ENCODE measurements at places on chromosomes 2 and 18.

GRCh38 chr2:145530653-145531052 is 1010.7 kb upstream of the ZEB2 start:
- no peaks in the 10 kb centered on the region for H3K36me3 ChIP-seq
- no peak overlapping the region for H3K4me3 ChIP-seq
- no peak for DNase-seq
- no peaks in the 10 kb centered on the region for H3K27me3 ChIP-seq
- no peak overlapping the region for H3K27ac ChIP-seq

DNA sequence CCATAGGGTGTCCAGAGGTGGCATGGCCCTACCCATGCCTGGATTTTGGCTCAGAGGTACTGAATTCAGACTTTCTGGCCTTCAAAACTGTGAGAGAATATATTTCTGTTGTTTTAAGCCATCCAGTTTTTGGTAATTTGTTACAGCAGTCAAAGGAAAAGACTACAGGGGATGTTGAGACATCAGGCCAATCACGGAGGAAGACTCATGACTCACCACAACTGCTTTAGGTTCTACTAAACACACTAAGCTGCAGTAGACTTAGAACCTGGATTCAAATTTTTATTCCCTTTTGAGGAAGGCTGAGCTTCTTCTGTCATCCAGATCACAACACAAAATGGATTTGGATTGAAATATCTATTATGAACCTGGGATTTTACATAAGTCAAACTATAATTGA is 12.0 kb upstream of the C2orf66 start:
- no peak for DNase-seq
- H3K4me3 ChIP-seq: no peak overlapping the region
- H3K27ac ChIP-seq: no peak overlapping the region

GRCh38 chr2:47023332-47023731 is 107.7 kb upstream of the MCFD2 start:
- DNase-seq: no peak

- H3K4me3 ChIP-seq: no peak overlapping the region
- no peaks in the 10 kb centered on the region for H3K36me3 ChIP-seq
- peak; percentile 10 for DNase-seq
- H3K27me3 ChIP-seq: no peaks in the 10 kb centered on the region
- no peaks in the 10 kb centered on the region for H3K4me1 ChIP-seq
- H3K27ac ChIP-seq: no peak overlapping the region
Measured at GRCh38 chr18:79921984-79922965, 29.2 kb downstream of the SLC66A2 start.

DNA sequence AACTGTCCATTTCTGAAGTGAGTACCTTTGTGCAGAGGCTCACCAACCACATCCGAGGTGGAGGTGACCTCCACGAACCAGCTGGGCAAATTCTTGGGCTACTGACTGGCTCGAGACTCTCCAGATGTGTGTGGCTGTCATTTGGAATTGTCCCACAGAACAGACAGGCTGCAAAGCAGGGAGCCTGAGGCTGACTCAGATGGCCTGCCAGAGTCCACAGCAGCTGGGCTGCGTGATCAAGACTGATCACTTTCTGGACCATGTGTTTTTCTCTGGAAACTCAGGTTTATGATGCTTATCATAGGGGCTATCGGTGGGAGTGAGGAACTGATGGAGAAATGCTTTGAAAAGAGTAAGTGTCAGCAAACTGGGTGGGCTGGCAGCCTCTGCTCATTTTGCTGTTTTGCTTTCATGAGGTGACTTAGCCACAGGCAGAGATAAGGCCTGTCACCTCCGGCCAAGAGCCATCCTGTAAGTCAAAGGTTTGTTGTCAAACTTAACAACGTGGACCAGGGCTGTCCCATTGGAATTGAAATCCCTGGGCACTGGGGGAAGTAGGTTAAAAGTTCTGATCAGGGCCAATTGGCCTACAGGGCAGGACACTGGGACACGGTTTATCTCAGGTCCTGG is 120.4 kb downstream of the LIPG start:
- H3K4me1 ChIP-seq: no peaks in the 10 kb centered on the region
- no peaks in the 10 kb centered on the region for H3K27me3 ChIP-seq

DNA sequence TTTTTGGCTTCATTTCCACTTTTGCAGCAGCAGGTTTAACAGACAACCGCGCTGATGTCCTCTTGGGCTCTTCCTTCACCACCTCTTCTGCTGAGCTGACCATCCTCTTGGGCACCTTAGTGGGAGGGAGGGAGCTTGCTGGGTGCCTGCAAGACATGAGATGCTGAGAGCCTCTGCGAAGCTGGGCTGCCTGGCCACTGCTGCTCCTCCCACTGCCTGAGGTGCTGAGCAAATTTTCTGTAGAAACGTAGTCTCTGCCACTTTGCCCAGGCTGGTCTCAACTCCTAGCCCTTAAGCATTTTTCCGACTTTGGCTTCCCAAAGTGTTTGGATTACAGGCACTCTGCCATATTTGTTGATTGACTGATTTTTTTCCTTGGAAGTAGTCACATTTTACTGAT is 422.2 kb upstream of the MC4R start:
- H3K4me1 ChIP-seq: no peaks in the 10 kb centered on the region
- no peak overlapping the region for H3K4me3 ChIP-seq
- H3K27ac ChIP-seq: no peak overlapping the region
- H3K36me3 ChIP-seq: no peaks in the 10 kb centered on the region
- H3K27me3 ChIP-seq: no peaks in the 10 kb centered on the region

DNA sequence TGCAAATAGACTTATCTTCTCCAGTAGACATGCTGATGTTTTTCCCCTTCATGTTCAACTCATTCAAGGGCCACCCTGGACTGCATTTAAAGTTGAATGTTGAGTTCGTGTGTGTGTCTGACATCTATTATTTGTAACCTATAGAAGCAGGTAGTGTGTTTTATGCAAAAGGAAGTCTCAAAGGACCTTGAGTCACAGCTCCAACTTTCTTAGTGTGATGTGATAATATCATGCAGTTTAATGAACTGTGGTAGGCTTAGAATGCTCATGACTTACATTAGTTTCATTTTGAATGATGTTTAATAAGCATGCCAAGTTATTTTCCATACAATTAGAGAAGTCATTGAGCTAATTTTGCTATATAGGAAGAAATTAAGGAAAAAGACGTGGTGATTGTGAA is 67.9 kb downstream of the CERS6 start:
- H3K4me3 ChIP-seq: no peak overlapping the region
- peaks cover 46% of the 10 kb centered on the region for H3K4me1 ChIP-seq
- H3K27me3 ChIP-seq: no peaks in the 10 kb centered on the region
- H3K36me3 ChIP-seq: no peaks in the 10 kb centered on the region
- no peak for DNase-seq

GRCh38 chr18:35689728-35690127 is 108.2 kb downstream of the GALNT1 start:
- H3K4me3 ChIP-seq: no peak overlapping the region
- H3K27me3 ChIP-seq: no peaks in the 10 kb centered on the region
- DNase-seq: no peak

DNA sequence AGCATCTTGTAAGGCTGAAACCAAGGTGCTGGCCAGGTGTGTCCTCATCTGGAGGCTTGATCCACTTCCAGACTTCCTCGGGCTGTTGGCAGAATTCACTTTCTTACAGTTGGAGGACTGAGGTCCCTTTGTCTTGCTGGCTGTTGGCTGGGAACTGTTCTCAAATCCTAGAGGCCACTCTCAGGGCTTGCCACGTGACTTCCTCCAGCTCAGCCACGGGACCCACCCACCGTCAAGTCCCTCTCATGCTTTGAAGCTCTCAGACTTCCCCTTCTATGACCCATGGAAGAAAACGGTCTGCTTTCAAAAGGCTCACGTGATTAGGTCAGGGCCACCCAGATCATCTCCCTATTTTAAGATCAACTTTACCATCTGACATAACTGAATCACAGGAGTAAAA is 77.1 kb downstream of the SMAD4 start:
- H3K27ac ChIP-seq: no peak overlapping the region
- DNase-seq: no peak
- H3K27me3 ChIP-seq: no peaks in the 10 kb centered on the region
- H3K4me3 ChIP-seq: no peak overlapping the region
- H3K36me3 ChIP-seq: no peaks in the 10 kb centered on the region

- H3K36me3 ChIP-seq: no peaks in the 10 kb centered on the region
- no peak overlapping the region for H3K4me3 ChIP-seq
- DNase-seq: no peak
Measured at GRCh38 chr18:32310101-32310500, 120.3 kb downstream of the MEP1B start.
